ENCODE measurements at places on chromosomes 3 and 15.
A peak's percentile ranks its signal among the peaks of the same experiment; 100 is the strongest.

GRCh38 chr15:95498961-95499360, 831.5 kb upstream of the NR2F2 start:
- DNase-seq: no peak

GRCh38 chr3:148006508-148006907, 597.3 kb downstream of the ZIC1 start:
- no peak for DNase-seq

GRCh38 chr3:168885028-168885427, 778.5 kb downstream of the MECOM start:
- no peak for DNase-seq

DNA sequence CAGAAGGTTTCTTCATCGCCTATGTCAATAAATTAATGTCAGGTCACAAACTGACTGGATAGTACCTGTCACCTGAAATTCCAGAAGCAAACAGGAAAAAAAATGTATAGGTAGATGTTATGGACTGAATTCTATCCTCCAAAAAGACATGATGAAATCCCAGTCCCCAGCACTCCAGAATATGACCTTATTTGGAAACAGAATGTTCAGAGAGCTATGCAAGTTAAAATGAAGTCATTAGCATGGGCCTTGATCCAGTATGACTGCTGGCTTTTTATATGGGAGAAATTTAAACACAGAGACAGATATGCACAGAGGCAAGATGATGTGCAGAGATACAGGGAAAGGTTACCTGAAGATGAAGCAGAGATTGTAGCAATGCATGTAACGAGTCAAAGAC, 953.4 kb downstream of the ZPLD1 start:
- DNase-seq: no peak

DNA sequence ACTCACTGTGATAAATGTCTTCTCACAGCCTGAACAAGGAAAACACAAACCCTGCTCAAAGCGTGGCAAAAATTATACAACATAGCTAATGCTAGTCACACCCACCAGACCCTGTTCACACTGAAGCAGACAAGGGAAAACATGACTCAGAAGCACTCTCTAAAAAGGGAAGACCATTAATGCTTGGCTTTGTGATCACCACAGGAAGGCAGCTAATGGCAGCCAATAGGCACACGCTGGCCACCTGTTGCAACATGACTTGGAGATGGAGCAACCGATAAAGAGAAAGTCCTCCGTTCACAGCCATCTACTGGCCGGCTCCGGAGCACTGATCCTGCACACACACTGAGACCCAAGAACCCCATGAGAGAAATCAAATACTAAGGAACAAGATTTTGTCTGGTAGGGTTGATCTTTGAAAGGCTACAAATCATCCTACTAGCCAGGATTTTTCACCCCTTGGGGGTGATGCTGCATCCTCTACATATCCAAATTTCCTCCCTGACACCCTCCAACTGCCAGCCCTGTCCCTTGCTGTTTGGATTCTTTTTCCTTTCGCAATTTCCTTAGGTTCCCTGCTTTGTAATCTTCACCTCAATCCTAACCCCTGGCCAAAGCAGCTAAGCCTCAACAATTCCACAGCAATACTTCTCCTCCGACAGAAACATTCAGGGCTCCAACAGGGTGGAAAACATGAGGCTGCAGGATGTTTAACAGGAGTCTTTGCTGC, 3.2 kb downstream of the ZXDC start:
- DNase-seq: no peak

DNA sequence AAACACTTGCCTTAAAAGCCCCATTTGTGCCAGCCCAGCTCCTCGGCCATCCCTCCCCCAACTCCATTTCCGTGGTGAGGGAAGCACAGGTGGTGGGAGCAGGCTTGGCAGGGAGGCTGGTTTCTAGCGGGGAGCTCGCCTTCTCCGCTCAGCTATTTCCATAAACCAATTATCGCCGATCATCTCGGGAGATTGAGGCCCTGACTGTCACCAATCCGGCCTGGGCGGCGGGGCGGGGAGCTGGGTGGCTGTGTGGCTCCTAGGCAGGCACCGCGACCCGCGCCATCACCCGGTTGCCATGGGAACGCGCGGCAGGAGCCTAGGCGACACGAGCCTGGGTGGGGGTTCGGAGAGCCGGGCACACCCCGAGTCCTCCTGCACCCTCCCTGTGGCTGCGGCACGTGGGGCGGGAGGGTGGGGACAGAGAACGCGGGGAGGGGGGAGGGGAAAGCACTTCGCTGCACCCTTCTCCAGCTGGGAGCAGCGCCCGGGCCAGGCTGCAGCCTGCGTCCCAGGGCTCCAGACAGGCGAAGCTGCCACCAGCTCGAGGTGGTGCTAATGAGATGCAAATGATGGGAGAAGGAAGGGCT, 9.3 kb downstream of the CCDC33 start:
- no peak for DNase-seq

DNA sequence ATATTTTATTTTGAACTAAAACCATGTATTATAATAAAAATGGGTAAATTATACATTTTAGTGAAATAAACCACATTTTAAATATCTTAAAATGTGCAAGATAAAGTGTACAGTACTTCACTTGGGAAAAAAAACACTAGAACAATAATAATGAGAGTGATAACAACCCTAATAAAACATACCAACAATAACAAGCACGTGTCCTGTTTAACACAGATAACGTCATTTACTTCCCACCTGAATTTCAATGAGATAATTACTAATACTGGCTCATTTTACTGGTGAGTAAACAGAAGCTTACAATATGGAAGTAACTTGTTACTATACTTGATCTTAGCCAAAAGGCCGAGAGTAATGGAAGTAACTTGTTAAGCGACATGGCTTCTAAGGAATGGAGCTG, 110.2 kb upstream of the PRTG start:
- DNase-seq: no peak

DNA sequence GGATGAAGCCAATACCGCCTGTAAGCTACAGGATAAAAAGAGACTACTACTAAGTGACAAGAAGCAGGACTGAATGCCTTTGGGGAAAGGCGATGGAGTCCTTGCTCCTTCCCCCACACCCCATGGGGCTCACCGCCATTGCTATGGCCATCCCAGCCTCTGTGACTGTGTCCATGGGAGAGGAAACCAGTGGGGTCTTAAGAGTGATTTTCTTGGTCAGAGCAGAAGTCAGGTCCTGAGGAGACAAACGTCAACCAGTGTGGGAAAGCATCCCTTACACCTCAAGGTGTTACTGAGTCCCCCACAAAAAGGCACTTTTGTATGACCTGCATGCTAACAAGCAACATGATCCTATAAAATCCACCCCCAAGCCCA, 913 bp downstream of the IMPDH2 start:
- DNase-seq: no peak

DNA sequence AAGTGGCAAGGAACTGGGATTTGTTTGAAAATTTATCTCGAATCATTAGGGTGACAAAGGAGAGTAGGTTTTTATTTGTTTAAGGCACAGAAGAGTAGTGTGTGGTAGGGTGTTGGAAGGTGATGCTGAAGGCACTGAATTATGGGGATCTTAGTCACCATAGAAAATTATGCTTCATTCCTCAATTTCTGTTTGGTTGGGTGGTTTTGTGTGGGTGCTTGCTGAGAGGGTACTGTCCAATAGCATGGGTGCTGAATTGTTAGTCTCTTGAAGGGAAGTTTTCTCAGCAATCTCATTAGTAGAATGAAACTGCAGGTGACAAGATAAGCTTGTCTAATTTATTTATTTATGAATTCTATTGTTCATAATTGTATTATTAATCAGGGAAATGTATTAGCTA, 610.9 kb downstream of the AGBL1 start:
- DNase-seq: no peak

- no peak for DNase-seq
Measured at GRCh38 chr3:185094697-185095096, 58.2 kb downstream of the C3orf70 start.

- DNase-seq: no peak
Measured at GRCh38 chr3:140931801-140932200, 9.8 kb upstream of the SLC25A36 start.

DNA sequence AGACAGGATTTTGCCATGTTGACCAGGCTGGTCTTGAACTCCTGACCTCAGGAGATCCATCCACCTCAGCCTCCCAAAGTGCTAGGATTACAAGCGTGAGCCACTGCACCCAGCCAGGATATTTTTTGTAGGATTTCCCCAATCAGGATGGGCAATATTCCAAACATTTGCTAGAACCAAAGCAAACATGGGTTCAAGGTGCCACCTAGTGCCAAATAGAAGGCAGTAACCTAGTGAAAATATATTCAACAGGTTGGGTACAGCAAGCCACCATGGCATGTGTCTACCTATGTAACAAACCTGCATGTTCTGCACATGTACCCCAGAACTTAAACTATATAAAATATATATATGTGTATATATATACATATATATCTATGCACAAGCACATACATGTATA, 185.9 kb upstream of the CADM2 start:
- DNase-seq: no peak

- DNase-seq: no peak
Measured at GRCh38 chr3:20561166-20561565, 375.2 kb upstream of the SGO1 start.

GRCh38 chr15:74642348-74642733, 26.7 kb downstream of the CLK3 start:
- no peak for DNase-seq

DNA sequence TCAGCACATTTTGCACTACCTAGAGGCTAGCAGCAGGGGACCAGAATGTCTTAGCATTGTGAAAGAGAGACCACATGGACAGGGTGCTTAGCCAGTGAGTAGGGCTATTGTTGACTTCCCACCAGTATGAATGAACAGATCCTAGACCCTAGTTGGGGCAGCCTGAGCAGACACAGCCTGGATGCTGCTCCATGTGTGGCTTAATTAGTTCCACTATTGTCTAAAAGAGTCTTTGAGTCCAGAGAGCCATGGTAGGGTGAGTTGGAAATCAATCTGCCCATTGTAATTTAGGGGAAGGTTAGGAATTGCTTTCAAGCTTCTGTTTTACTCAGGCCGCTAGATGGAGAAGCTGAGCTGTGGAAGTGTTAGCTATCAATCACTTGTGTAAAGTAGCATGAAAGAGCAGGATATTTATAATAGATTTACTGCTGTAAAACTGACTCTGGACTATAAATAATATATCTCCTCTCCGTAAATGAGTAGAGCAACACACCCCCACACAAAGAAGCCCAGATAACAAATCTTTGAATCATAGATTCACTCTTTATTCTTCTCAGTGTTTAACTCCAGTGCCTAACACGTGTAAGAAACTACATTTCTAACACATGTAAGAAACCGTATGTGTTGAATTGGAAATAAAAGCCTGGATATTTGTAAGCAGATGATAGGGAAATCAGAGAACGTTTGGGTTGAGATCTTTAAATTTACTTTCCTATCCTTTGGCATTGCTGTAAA, 4.1 kb upstream of the GCSAM start:
- DNase-seq: peak; percentile 28

DNA sequence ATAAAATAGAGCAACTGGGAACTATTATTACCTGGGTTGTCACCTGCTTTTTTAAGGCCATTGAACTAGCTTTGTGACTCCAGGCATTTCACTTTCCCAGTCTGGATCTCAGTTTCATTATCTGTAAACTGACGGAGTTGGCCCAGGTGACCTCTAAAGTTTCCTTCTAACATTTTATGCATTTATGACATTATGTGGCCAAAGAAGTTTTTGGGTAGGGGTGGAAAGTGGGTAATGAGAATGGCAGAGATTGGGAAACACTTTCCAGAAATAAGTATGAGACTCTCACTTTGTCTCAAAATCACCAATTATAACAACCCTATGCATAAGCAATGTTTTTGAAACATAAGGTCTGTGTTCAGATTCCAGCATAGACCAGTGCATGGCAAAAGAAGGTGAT, 99.1 kb upstream of the ARHGEF3 start:
- DNase-seq: no peak

DNA sequence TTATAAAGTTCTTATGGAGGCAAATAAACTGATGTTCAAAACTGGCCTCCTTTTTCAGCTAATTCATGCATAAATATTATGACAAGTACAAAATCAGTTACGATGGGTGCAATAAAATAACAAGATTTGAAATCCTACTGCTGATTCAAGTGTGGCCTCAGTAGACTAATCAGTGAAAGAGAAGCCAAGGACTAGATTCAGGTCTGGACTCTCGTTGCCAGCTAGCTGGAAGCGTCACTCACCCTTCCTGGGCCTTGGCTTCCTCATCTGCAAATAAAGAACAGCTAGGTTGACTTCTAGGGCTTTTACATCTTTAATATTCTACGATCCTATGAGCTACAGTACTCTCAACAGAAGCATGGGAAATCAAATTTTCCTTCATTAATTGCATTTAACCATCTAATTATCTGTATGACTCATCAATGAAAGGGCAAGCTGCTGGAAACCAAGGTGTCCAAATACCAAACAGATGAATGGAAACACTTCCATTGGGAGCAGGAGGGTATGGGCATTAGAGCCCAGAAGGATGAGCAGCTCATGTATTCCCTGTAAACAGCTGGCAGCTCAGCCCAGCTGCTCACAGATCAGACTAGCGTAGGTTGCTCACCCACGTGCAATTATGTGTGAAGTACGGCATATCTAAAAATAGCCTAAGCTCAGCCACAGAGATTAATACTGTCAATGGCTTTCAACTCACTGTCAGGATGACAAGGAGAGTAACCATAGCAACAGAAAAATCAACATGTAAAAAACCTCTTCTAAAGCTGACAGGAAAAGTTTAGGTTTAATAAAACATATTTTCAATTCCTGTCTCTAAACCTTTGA, 294.8 kb downstream of the PLCL2 start:
- no peak for DNase-seq
